GM03348 (cell line): ENCODE measurements at places on chromosomes 2 and 18.

DNA sequence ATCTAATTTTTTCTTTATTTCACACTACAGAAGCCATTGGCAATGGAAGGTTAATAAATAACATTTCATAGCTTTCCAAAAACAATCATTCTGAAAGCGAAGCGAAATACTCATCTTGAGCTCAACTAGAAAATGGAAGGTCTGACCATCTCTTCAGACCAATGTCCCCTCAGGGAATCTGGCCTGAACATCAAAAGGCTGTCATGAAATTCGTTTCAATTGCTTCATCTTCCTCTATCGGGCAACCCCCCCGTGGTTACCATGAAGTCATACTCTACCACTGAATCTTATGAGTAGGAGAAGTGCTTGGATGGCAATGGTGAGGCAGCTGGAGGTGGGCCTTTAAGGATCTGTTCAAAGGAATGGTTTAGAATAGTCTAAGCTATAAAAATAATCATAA lies 22.9 kb upstream of the CYTIP start:
- no peak for DNase-seq

DNA sequence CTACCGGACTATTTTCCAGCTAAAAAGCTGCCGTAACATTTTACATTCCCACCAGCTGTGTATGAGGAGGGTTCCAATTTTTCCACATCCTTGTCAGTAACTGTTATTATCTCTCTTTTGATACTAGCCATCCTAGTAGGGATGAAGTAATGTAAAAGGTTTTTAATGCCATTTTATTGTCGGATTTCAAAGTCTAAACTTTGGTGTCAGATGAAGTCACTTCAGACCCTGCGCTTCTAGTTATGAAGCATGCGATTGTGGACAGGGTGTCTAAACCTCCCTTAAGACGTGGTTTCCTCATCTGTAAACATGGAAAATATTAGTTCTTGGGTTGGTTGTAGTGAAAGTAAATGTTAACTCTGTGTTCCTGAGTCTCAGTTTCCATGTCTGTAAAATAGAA lies 4.7 kb downstream of the DGKD start:
- no peak for DNase-seq

- DNase-seq, result no peak
These were observed 230.7 kb downstream of the MYO3B start for GRCh38 chr2:170408461-170409163.

- DNase-seq, result no peak
These were observed 6.2 kb upstream of the EFR3B start for GRCh38 chr2:25035537-25036220.

GRCh38 chr2:152942940-152943440 lies 224.6 kb downstream of the ARL6IP6 start:
- no peak for DNase-seq

DNA sequence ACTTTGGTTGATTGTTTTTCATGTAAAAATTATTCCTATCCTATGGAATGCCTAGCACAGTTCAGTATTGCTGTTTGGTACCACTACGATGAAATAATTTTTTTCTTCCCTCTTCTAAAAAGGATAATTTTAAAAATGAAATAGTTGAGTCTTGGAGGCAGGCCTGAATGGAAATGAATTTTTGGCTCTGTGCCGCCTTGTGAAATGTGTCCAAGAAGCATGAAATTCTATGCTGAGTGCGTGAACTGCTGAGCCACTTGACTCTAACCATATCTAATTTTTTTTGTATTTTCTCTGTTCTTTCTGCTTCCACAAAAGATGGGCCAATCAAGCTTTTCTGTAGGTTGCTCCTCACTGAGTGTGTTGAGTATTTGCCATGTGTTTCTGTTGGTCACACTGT lies 95.0 kb downstream of the PRPF40A start:
- no peak for DNase-seq

GRCh38 chr2:68907232-68907919 lies 36.2 kb upstream of the BMP10 start:
- DNase-seq, result no peak

- DNase-seq, result peak; percentile 6
These were observed 214.5 kb downstream of the DSEL start for GRCh38 chr18:67302043-67302442.
